ENCODE measurements at places on chromosomes 7 and 10.

- H3K27me3 ChIP-seq = no peaks in the 10 kb centered on the region
- DNase-seq = no peak
- peaks cover 2% of the 10 kb centered on the region for H3K4me1 ChIP-seq
- H3K4me3 ChIP-seq = no peak overlapping the region
- H3K27ac ChIP-seq = no peak overlapping the region
Observed at GRCh38 chr7:81207801-81208200, 288.9 kb upstream of the SEMA3C start.

DNA sequence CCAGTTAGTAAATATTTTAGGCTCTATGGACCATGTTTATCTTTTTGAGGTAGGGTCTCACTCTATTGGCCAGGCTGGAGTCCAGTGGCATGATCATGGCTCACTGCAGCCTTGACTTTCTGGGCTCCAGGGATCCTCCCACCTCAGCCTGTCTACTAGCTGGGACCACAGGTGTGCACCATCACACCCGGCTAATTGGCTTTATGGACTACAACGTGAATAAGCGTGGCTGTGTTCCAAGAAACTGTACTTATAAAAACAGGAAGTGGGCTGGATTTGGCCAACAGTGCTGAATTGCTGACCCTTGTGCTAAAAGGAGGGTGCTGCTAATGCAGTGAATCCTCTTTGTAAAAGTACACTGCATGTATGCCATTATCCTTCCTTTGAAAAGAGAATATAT lies 111.7 kb upstream of the CDK13 start:
- H3K27ac ChIP-seq = no peak overlapping the region
- H3K4me3 ChIP-seq = no peak overlapping the region
- peaks cover 3% of the 10 kb centered on the region for H3K4me1 ChIP-seq
- peak; percentile 8 for DNase-seq

GRCh38 chr10:72308320-72308987 lies 34.7 kb downstream of the DDIT4 start:
- no peak overlapping the region for H3K4me3 ChIP-seq
- no peaks in the 10 kb centered on the region for H3K36me3 ChIP-seq
- H3K4me1 ChIP-seq = peaks cover 20% of the 10 kb centered on the region

- no peaks in the 10 kb centered on the region for H3K36me3 ChIP-seq
- no peak overlapping the region for H3K4me3 ChIP-seq
- DNase-seq = peak; percentile 69
- no peaks in the 10 kb centered on the region for H3K27me3 ChIP-seq
- no peak overlapping the region for H3K27ac ChIP-seq
Observed at GRCh38 chr7:17706734-17707133, 233.6 kb downstream of the SNX13 start.

DNA sequence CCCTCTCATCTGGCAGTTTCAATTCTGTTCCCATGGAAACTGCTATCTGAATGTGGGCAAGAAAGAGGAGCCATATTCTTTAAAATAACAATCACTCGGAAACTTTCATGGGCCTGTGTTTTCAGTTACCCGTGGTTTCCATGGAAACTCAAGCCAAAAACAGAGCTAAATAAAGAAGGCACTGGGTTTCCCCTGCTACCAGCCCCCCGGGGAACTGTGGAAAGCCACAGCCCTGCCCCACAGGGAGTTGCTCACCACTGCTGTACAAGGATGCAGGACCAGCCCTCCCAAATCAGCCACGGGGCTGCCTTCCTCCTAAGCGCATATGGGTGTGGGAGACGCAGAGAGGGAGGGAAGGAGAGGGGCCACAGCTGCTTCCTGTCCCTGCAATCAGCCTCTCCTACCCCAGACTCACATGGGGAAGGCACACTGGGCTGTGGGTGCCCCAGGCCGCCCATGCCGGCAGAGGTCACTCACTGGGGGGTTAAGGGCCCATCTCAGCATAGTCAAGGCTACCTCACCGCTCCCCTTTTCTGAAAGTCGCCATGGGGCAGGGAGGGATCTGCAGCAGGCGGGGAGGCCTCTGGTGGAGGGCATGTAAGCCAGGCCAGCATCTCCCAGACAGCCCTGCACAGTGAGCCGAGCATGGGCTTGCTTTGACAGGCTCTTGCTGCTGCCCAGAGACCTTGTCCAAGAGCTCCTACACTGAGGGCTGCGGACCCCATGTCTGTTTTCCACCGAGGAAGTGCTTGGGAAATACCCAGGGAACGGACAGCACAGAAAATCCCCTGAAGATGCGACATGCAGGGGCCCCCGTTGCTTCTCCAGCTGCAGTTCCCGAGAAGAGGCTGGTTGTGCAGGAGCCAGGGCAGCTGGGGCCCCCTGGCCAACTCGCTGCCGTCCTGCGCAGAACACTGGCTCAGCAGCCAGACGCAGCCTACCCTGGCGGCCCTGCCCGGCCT lies 157.3 kb upstream of the PPP2R2D start:
- H3K27me3 ChIP-seq = peaks cover 15% of the 10 kb centered on the region
- H3K36me3 ChIP-seq = no peaks in the 10 kb centered on the region
- DNase-seq = no peak
- H3K4me1 ChIP-seq = peaks cover 2% of the 10 kb centered on the region
- no peak overlapping the region for H3K4me3 ChIP-seq

DNA sequence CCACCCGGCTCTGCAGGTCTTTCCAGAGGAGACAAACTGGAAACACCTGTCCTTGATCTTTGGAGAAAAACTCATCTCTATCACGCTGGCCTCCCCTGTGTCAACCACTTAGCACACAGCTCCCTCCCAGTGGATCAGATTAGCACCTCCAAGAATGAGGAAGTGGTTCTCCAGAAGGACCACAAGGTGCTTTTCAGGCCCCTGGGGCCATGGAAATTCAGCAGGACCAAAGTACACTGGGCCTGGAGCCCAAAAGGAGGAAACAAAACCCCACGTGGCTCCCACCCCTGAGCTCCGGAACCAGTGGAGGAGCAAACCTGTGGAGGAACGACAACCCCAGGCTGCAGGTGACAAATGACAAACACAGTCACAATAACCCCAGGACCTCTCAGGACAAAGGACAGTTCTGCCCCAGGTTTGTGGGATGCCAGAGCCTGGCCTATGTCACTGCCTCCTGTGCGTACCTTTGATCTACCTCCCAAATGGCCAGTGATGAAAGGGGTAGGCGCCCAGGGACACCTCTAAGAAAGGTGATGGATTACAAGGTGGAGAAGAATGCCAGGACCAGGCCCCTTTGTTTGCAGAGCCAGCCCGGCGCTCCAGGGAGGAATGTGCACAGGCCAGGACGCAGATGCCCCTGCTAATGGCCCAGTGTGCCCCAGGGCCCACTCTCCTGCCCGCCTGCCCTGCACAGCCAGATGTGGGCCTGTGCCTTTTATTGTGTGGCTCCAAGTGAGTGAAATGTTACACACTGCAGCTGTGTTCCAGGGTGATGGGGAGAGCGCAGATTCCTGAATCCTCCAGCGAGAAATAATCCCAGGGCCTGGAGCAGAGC lies 5.7 kb downstream of the TNS3 start:
- peaks cover 46% of the 10 kb centered on the region for H3K4me1 ChIP-seq
- H3K27ac ChIP-seq = peak overlapping the region; percentile 6
- DNase-seq = no peak
- peaks cover 18% of the 10 kb centered on the region for H3K36me3 ChIP-seq
- H3K4me3 ChIP-seq = no peak overlapping the region

- H3K4me3 ChIP-seq = no peak overlapping the region
- H3K27me3 ChIP-seq = no peaks in the 10 kb centered on the region
- peaks cover 76% of the 10 kb centered on the region for H3K36me3 ChIP-seq
- H3K4me1 ChIP-seq = peaks cover 28% of the 10 kb centered on the region
- H3K27ac ChIP-seq = no peak overlapping the region
- no peak for DNase-seq
Observed at GRCh38 chr7:100686201-100686821, 7.7 kb downstream of the GIGYF1 start.

- H3K27ac ChIP-seq = no peak overlapping the region
- no peaks in the 10 kb centered on the region for H3K27me3 ChIP-seq
- H3K4me3 ChIP-seq = no peak overlapping the region
- H3K36me3 ChIP-seq = no peaks in the 10 kb centered on the region
Observed at GRCh38 chr7:93367254-93367653, 135.1 kb downstream of the VPS50 start.

DNA sequence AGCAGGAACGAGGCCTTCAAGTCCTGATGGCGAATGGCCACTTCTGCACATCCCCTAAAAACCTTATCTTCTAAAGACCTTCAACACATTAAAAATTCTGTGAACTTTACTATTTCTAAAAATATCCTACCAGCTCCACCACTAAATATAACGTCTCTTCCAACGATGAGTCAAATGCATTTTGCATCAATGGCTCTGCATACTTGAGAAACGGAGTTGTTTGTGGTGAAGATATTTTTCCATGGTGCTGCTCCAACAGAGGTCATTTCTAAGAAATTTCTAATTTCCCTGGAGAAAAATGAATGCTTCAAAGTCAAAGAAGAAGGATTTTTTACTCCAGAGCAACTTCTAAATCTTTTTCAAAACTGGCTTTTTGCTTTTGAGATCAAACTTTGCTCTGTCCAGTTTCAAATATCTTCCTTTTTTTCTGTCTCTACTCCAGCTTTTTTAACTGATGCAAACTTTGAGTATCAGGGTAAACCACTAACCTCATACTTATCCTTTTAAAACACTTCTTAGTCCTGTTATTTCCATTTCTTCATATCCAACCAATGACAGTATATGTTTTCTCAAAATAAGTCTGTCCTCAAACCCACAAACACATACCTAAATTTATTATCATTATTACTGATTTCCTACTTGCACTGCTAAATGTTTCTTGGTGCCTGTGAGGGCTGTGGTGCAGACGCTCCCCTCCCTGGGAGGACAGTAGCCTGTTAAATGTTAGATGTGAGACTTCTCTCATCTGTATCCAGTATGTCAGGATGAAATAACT lies 258.1 kb downstream of the KLF6 start:
- peak; percentile 94 for DNase-seq
- no peaks in the 10 kb centered on the region for H3K36me3 ChIP-seq
- H3K27ac ChIP-seq = peak overlapping the region; percentile 76
- H3K4me3 ChIP-seq = peak overlapping the region; percentile 40
- H3K27me3 ChIP-seq = no peaks in the 10 kb centered on the region

GRCh38 chr10:73253225-73253555 lies 746 bp upstream of the MRPS16 start:
- peaks cover 26% of the 10 kb centered on the region for H3K36me3 ChIP-seq
- peak overlapping the region; percentile 99 for H3K4me3 ChIP-seq
- H3K27ac ChIP-seq = peak overlapping the region; percentile 94
- no peak for DNase-seq

- H3K36me3 ChIP-seq = no peaks in the 10 kb centered on the region
- H3K4me3 ChIP-seq = peak overlapping the region; percentile 95
- H3K27ac ChIP-seq = peak overlapping the region; percentile 29
- H3K27me3 ChIP-seq = no peaks in the 10 kb centered on the region
- peak; percentile 81 for DNase-seq
Observed at GRCh38 chr10:84140036-84140379, 699 bp downstream of the GHITM start.

DNA sequence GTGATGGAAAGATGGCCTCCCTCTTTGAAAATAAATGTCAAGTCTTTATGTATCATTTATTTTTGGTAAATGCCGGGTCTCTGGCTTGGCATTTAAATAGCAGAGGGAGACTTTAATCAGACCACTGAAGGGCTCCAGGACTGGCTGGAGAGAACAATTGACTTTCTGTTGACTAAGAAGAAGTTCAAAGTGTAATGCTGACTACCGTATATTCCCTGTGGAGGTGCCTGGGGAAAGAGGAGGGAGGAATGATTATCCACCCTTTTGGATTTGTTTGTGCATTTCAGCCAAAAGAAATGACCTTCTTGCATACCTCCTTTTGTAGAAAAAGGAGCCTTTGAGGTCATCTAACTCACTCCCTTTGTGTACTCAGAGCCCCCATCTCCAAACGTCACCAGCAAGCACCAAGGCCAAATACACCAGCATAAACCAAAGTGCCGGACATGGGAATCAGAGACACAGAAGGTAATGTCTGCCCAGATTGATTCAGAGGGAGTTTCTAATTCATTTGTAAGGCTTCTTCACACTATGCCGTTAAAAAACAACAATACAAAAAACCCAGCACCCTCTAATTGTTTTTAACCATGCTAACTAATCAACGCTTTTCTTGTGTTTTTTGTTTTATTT lies 75.2 kb downstream of the PRLHR start:
- DNase-seq = no peak
- H3K4me3 ChIP-seq = no peak overlapping the region
- no peaks in the 10 kb centered on the region for H3K27me3 ChIP-seq
- no peaks in the 10 kb centered on the region for H3K36me3 ChIP-seq
- H3K27ac ChIP-seq = no peak overlapping the region

DNA sequence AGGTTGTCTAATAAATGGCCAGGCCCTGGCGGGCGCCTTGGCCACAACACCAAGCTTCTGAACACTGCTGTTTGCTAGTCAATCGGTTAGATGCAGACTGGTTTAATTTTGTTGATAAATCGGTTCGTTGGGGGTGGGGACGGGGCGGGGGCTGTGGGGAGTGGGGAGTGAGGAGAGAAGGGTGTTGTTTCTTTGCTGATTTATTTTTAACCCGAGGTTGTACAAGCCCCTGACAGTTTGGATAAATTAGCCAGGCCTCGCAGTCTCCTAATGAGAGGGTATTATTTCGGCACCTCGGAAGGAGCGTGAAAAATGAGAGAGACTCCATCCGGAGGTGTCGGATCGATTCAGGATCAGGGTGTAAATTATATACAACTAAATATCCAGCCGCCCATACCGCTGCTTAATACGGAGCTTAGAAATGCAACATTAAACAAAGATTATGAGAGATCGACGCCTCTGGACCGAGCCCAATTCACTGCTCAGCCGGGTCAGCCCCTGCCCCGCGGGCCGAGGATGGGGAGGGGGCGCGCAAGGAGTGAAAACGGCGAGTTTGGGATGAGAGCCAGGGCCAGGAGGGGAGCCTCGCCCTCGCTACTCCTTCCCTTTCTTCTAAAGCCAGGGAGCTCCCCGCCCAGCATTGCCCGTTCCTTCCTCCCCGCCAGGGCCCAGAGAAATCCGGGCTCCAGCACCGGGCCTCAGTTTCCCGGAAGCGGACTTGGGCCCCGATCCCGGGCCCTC lies 8.0 kb downstream of the UNCX start:
- H3K27ac ChIP-seq = no peak overlapping the region
- no peak for DNase-seq
- no peak overlapping the region for H3K4me3 ChIP-seq
- peaks cover 78% of the 10 kb centered on the region for H3K27me3 ChIP-seq

GRCh38 chr7:116315293-116315692 lies 105.0 kb downstream of the TES start:
- peaks cover 2% of the 10 kb centered on the region for H3K4me1 ChIP-seq
- H3K4me3 ChIP-seq = no peak overlapping the region
- DNase-seq = peak; percentile 73
- H3K27me3 ChIP-seq = no peaks in the 10 kb centered on the region
- H3K36me3 ChIP-seq = no peaks in the 10 kb centered on the region

GRCh38 chr10:85578860-85579259 lies 787.7 kb downstream of the GRID1 start:
- no peaks in the 10 kb centered on the region for H3K36me3 ChIP-seq
- H3K4me1 ChIP-seq = no peaks in the 10 kb centered on the region
- DNase-seq = no peak
